ENCODE measurements at places on chromosomes 12 and 14.
A peak's percentile ranks its signal among the peaks of the same experiment; 100 is the strongest.

DNA sequence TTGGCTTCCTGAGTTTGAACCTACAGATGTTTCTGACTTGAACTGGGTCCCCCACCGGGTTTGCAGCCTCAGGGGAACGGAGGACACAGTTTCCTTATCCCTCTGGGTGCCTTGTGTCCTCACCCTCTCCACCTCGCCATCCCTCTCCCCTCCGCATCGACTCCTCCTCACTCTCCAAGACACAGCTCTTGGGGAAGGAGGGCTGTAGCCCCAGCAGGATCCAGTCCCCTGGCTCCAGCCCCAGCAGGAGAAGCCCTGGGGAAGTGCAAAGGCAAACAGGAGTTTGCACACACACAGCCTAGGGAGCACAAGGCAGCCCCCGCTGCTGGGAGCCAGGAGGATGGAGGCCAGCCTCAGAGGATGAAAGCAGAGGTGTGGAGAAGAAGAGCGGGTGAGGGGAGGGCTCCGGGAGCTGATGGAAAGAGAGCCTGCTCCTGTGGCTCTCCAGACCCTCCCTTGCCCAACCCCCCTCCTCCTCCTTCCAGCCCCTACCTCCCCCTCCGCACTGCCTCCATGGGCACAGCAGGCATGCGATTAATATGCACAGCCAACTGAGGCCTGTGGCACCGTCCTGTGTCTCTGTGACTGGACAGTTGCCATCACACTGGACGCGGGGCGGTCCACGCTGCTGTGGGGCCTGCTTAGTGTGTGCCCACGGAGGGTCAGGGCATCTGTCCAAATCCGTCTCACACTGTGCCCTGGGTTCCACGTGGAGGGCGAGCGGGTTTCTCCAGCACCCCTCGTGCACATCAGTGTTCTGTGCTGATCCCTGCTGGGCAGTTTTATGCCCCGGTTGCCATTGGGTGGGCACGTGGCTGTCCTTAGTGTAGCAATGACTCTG is 193.7 kb upstream of the DIO3 start:
- DNase-seq = no peak

DNA sequence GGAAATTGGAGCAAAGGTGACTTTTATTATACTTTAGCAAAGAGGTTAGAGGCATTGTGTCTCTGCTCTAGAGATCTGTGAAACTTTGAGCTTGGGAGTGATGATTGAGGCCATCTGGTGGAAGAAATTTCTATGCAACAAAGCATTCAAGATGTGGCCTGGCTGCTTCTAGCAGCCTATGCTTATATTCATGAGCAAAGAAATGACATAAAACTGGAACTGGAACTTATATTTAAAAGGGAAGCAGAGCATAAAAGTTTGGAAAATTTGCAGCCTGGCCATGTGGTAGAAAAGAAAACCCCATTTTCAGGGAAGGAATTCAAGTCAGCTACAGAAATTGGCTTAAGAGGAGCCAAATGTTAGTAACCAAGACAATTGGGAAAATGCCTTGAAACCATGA is 70.4 kb downstream of the SDR9C7 start:
- no peak for DNase-seq

- peak; percentile 23 for DNase-seq
Measured at GRCh38 chr14:77186911-77187648, 5.5 kb downstream of the TMEM63C start.

DNA sequence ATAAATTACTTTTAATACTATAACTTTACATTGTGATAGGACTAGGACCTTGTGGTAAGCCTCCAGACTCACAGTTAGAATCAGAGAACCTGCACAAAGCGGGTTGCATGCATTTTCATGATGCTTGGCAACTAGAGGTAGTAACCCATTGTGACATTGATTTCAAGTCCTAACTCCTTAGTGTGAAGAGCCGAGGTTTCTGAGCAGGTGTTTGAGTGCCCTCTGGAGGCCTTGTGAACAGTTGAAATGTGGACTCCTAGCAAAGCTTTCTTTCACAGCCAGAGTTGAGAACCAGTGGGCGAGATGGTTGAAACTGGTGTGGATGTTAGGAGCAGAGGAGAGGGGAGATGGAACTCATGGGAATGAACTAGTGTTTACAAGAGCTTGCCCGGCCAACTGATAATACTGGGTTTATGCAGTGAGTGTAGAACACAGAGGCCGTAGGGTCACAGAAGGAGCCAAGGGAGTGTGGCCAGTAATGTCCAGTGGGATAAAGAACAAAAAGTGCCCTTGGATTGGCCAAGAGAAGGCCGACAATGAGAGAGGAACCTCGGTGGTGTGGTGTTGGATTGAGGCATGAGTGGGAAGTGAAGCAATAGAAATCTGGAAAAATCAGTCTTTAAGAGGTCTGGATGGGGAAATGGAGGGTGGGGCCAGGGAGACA is 10.9 kb downstream of the ZNF664 start:
- no peak for DNase-seq

DNA sequence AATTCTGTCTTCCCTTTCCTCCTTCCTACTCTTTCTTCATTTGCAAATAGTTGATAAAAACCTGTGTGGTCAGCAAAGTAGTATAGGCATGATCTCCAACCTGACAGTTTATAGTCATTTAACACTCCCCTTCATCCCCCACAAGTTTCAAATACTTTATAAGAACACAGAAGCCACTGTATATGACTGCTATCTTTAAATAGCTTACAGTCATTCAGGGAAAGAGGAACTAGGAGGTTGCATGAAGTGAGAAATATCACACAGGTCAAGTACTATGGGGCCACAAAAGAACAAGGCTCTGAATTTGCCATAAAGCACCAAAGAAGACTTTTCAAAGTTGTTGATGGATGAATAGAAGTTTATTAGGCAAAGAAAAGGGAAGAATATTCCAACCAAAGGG is 431.3 kb downstream of the NPAS3 start:
- no peak for DNase-seq

DNA sequence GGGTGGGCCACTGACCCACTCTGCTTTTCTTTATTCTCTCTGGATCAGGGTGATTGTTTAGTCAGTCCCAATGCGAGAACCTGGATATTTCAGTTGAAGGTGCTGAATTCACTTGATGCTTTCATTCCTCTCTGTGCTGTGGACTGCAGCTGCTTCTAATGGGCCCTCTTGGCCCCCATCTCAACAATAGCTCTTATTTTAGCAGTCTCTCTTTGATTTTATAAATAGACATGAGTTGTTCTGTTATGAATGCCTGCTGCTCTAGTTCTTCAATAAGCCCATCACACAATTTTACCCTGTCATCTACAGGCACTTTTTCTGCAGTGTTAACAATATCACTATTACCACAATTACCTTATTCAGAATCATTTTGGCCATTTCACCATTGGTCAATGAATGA is 54.1 kb upstream of the YARS2 start:
- no peak for DNase-seq
